Inflammatory macrophage treated with lipopolysaccharide for 1 hour (primary cell): ENCODE measurements at places on chromosomes 13 and 19.

- DNase-seq: no peak
These were observed 52.1 kb downstream of the MYO9B start for GRCh38 chr19:17127671-17128070.

GRCh38 chr13:26255115-26255514, 1.2 kb downstream of the CDK8 start:
- no peak for DNase-seq

- DNase-seq: peak; percentile 58
These were observed 9.6 kb upstream of the ZC3H13 start for GRCh38 chr13:46062185-46062584.

GRCh38 chr13:96415831-96416385, 326.0 kb downstream of the HS6ST3 start:
- DNase-seq: no peak
